Uterus (tissue), 4 donors: ENCODE measurements at places on chromosomes 1 and 21. TPM values are rescaled to one million over a fixed set of nuclear protein-coding genes. Genes with fewer than 3 reads are reported as not detected.

MIXL1 gene
- not detected for total RNA-seq

MAPKAPK2 gene
- total RNA-seq, result 27.4 TPM

LCE3E gene
- total RNA-seq, result not detected

SGIP1 gene
- 23.0 TPM for total RNA-seq

TMEM222 gene
- total RNA-seq, result 10.0 TPM

DMBX1 gene
- total RNA-seq, result 0.07 TPM

LAMTOR2 gene
- total RNA-seq, result 22.9 TPM

RGS2 gene
- 152 TPM for total RNA-seq

HP1BP3 gene
- total RNA-seq, result 108 TPM

TNFRSF18 gene
- 2.6 TPM for total RNA-seq

OR2L3 gene
- not detected for total RNA-seq

MAP10 gene
- total RNA-seq, result 3.8 TPM

ABCA4 gene
- 1.0 TPM for total RNA-seq

CD244 gene
- 1.2 TPM for total RNA-seq

PHACTR4 gene
- 9.0 TPM for total RNA-seq

S100PBP gene
- total RNA-seq, result 168 TPM

OR10J4 gene
- total RNA-seq, result not detected

SPATA6 gene
- total RNA-seq, result 27.9 TPM

MGST3 gene
- total RNA-seq, result 141 TPM

SMG5 gene
- total RNA-seq, result 30.0 TPM

SEC16B gene
- total RNA-seq, result 11.1 TPM

CHI3L1 gene
- total RNA-seq, result 6.2 TPM

IL19 gene
- total RNA-seq, result 0.76 TPM

CFAP74 gene
- total RNA-seq, result 0.64 TPM

FAM78B gene
- 0.26 TPM for total RNA-seq

STYXL2 gene
- 1.2 TPM for total RNA-seq

RNF223 gene
- total RNA-seq, result not detected

CSMD2 gene
- total RNA-seq, result not detected

MCOLN3 gene
- total RNA-seq, result 20.1 TPM

OR2W3 gene
- total RNA-seq, result 0.49 TPM

CTBS gene
- total RNA-seq, result 12.9 TPM

NUP210L gene
- total RNA-seq, result 0.09 TPM

FAM72B gene
- not detected for total RNA-seq

SLC45A1 gene
- 0.51 TPM for total RNA-seq

CFHR3 gene
- total RNA-seq, result 0.61 TPM

TPTE gene
- total RNA-seq, result not detected

SELP gene
- 26.8 TPM for total RNA-seq

KCNK1 gene
- 4.7 TPM for total RNA-seq

NMNAT2 gene
- not detected for total RNA-seq

PRR9 gene
- total RNA-seq, result not detected

ORC1 gene
- 0.76 TPM for total RNA-seq

TBX19 gene
- total RNA-seq, result 6.5 TPM

PLD5 gene
- 2.4 TPM for total RNA-seq

CRYBG2 gene
- total RNA-seq, result not detected

EXTL1 gene
- 1.7 TPM for total RNA-seq

ANGPTL1 gene
- total RNA-seq, result 77.8 TPM

PCP4L1 gene
- total RNA-seq, result 0.77 TPM

SASS6 gene
- 7.6 TPM for total RNA-seq

KIF26B gene
- total RNA-seq, result 1.3 TPM

OLIG2 gene
- total RNA-seq, result not detected

S100A8 gene
- total RNA-seq, result 5.4 TPM

WASF2 gene
- 178 TPM for total RNA-seq
